RWPE1 (cell line): ENCODE measurements at places on chromosomes 11 and 22.
A peak's percentile ranks its signal among the peaks of the same experiment; 100 is the strongest.

- no peak for DNase-seq
These were observed 5.5 kb upstream of the TCF20 start for GRCh38 chr22:42275970-42276369.

DNA sequence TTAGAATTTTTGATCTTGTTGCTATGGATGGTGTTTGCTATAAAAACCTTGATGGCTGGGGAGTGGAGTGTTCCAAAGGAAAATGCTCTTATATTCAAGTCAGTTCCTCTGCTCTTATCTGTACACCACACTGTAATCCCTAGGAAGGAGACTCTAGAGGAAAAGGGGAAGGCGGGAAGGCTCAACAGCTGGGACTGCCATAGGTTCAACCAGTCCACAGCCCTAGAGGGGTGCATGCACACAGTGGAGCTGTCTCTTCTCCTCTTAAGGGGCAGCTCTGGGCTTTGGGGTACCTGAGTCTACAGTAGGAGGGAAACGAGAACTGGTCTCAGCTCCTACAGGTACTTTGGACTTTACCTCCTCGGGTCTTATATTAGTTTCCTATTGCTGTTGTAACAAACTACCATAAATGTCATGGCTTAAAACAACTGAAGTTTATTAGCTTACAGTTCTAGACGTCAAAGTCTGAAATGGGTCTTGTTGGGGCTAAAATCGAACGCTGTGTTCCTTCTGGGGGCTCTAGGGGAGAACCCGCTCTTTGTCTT, 77.2 kb upstream of the ZBED5 start:
- no peak for DNase-seq

- no peak for DNase-seq
These were observed 71.5 kb downstream of the FAT3 start for GRCh38 chr11:92296138-92296515.

GRCh38 chr11:2453436-2453835, 8.6 kb downstream of the KCNQ1 start:
- no peak for DNase-seq

DNA sequence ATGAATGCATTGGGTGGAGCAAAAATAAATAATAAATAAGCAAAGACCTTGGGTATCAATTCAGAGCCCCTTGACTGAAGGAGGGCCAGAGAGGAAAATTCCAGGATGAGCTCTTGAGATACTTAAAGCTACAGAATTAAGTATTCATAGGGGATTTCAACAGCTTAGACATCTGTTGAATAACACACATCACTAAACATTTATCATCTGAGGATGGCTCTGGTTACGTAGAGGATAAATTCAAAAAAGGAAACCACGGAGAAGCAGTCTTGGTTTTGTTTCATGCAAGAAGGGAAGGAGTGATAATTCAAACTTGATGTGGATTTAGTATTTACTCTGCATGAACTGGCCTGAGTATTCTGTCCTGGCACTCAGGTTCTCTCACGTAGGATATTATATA, 29.8 kb downstream of the ARHGAP42 start:
- DNase-seq = no peak

DNA sequence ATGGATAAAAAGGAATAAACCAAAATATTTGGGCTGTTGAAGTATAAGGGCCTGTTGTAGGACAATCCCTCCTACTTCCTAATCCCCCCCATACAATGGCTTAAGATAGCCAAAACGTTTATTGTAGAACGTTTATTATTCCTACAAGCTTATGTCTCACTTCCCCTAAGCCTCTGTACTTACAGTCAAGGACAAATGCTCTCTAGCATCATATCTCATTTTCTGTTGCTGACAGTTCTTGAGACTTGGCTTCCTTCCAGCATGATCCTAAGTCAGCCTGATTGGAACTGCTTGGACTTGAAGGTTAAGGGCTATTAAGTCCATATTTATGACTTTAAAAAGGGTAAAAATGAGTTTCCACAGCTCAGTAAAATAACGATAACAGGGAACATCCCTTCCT, 8.8 kb downstream of the MISFA start:
- no peak for DNase-seq

DNA sequence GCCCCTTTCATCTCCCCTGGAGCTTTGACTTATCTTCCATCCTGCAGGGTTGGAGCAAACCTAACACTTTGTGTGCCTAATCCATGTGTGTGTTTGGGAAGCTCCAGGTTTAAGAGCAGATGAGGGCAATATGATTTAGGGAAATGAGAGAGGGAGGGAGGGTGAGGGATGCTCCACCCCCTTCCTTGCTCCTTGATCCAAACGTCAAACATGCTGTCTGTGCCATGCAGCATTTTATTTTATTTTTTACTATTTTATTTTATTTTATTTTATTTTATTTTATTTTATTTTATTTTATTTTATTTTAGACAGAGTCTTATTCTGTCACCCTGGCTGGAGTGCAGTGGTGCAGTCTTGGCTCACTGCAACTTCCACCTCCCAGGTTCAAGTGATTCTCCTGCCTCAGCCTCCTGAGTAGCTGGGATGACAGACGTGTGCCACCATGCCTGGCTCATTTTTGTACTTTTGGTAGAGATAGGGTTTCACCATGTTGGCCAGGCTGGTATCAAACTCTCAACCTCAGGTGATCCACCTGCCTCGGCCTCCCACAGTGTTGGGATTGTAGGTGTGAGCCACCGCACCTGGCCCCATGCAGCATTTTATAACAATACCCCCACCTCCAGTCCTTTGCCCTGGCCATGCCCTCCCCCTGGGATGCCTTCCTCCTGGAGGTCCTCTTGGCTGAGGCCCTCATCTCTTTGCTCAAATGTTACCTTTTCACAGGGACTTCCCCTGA, 52.6 kb upstream of the CRYBB3 start:
- DNase-seq = no peak

DNA sequence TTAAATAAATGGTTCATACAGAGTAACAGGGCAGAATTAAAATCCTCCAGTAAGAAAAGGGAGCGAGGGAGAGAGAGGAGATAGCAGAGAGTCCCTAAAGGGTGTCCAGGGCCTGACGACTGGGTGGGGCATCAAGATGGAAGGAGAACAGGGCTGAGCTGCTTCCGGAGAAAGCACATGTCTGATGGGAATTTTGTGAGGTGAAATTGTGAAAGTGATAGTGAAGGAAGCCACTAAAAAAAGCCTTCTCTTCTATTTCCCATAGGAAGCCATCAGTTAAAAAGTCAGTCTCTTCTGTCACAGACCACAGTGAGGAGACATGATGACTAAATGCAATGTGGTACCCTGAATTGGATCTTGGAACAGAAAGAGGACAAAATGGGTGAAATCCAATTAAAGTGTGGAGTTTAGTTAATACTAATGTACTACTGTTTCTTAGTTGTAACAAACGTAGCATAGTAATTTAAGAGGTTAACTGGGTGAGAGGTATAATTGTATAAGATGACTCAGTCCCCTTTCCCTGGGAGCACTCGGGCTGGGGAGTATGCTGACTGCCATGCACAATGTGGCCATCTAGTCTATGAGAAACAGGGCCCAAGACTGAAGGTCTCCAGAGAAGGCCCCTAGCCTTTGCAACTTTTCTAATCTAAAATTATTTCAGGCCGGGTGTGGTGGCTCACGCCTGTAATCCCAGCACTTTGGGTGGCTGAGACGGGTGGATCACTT, 29.5 kb upstream of the FCHSD2 start:
- DNase-seq = no peak

DNA sequence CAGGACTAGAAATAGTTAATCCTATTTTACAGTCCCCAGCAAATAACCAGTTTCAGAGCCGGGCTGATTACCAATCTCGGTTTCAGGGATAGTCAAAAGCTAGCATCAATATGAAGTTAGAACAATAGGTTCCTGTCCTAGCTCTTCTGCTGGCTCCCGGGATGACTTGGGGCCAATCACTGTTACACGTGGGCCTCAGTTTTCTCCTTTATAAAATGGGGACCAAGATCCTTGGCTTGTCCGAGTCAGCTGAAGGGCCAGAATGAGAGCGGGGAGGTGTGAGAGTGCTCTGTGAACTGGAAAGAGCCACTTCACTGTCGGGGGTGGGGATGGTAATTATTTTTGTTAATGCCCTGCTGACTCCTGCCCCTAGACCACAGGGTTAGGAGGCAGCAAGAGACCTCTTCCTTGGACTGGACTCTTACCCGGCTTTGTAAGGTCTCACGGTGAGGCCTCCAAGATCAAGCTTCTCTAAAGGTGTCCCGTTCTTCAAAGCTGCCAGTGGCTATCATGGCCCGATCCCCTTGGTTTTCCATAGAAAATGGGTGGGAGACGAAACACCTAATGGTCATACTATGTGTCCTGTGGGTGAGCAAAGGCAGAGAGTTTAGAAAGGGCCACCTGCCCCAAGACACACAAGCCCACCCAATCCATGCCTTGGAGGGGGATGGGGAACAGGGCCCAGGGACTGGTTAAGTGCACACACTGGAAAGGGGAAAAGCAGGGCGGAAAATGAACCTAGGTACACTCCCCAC, 1.4 kb downstream of the UCP2 start:
- DNase-seq = no peak

DNA sequence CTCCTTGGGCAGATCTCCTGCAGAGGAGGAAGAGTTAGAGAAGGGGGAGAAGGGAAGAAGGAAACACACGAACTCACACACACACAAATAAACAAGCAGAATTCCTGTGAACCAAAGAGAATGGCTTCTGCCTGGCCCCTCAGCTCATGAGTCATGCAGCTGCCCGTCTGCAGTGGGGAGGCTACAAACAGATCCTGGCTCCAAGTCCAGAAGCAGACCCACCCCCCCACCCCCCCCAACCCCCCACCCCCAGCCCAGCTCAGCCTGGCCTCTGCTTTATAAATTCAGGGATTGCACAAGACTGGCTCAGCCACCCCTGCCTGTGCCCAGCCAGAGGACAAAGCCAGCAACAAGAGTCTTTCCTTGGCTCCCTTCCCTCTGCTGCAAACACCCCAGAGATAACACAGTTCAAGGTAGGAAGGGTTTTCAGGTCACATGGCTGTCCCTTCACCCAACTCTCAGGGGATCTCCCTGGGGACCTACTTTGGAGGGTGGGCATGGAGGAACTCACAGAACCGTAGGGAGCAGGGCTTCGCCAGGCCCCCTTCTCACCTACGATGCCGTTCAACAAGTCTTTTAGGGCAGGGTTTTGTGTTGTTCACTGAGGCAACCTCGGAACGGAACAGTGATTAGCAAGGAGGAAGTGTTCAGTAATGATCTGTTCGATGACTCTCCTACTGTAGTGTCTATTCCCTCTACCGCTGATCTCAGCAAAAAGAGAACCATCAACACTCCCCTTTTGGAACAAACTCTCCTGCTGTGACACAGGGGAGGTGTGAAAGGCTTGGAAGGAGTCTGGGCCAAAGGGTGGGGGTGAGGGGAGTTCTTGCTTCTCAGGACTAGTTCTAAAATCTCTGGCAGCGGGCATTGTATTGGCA, 35.5 kb downstream of the RPL27A start:
- DNase-seq = peak; percentile 64
